ENCODE measurements at places on chromosomes 11 and 22.

DNA sequence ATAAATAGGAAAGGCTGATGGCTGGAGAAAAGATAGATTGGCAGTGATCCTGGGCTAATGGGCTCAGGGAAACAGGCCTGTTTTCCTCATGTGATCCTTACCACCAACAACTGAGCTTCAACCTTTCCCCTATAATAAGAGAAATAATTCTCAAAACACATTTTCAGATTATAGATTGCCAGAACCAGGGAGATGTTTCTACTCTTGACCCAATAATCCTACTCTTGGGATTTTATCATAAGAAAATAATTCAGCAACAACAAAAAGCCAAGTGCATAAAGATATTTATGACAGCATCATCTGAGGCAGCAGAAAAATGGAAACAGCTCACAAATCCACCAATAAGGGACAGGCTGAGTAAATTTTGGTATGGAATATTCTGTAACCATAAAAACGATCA is 54.3 kb downstream of the ADM start:
- no peak for DNase-seq

DNA sequence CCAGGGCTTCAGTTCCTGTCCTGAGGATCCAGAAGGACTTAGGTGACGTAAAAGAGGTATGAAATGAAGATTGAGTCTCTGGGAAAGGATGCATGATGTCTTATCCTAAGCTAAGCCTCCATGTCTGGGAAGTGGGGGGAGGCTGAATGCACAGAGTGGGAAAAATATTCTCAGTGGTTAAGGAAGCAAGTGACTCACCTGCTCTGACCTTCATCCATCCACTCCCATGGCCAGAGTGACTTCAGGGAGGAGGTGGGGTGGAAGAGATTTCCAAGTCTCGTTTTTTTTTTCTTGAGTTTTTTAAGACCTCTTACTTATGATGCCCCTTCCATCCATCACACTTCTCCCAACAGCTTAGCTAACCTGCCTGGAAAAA is 32.5 kb upstream of the POLD3 start:
- DNase-seq: no peak

DNA sequence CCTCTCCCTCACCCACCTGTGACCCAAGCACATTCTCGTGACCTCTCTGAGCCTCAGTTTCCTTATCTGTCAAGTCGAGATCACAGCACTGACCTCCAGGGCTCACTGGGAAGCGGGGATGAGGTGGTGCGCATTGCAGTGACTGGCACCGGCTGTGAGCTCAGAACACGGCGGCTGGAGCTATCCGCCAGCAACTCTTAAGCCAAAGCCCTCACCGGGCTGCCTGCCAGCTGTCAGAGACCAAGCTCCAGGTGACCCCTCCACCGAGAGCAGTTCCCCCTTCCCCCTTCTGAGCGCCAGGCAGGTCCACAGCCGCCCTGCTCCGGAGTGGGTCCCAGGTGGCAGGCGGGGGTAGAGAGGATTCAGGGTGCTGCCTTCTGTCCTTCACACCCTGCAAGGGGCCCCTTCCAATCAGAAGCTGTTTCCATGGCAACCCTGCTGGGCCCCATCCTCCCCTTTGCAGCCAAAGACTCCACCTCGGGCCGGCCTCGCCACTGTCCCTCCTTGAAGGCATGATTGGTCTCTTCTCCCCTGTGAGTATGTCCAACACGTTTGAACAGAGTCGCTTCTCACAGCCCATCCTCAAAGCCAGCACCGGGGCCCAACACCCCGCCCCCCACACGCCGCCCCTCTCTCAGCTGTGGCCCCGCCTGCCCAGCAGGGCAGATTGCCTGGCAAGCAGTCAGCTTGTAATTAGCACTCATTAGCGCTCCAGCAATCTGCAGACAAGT is 98.7 kb downstream of the WNT7B start:
- DNase-seq: no peak

- DNase-seq: no peak
These were observed 33.4 kb upstream of the PTPRJ start for GRCh38 chr11:47946682-47947559.

DNA sequence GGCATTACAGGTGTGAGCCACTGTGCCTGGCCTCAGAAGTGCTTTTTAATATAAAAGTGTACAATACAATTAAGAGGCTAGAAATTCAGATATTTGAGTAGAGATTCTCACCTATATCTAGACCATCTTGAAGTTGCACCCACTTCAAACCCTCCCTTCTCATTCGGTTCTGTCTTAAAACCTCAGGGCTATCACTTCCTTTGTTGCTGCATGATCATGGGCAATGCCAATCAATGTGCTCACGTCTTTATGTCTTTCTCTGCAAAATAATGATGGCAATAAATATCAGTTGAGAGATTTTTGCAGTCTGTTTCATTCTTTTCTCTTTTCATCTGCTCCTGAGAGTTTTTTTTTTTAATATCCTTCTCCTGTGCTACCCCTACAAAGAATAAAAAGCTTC is 9.3 kb upstream of the NUP160 start:
- no peak for DNase-seq

- no peak for DNase-seq
These were observed 238.0 kb upstream of the DDI1 start for GRCh38 chr11:103798446-103798845.

- DNase-seq: no peak
These were observed 857.9 kb downstream of the TBC1D22A start for GRCh38 chr22:47620391-47620790.

DNA sequence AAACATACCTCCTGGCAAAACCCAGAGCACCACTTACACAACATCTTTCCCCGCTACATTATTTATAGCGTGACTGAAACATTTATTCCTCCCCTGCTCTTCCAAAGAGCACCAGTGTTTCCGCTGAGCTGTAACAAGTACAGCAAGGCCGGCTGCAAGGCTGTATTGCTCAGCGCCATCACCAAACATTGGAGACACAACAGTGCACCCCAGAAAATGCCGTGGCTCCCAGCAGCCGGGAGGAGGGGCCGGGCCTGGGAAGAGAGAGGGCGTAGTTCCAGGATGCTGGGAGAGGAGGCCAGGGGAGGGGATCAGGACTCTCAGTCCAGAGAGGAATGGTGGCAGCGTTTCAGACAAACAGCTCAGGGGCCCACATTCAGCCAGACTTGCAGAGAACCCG is 133.2 kb downstream of the DSCAML1 start:
- DNase-seq: no peak

- DNase-seq: no peak
These were observed 71.9 kb upstream of the HORMAD2 start for GRCh38 chr22:30008401-30008800.

DNA sequence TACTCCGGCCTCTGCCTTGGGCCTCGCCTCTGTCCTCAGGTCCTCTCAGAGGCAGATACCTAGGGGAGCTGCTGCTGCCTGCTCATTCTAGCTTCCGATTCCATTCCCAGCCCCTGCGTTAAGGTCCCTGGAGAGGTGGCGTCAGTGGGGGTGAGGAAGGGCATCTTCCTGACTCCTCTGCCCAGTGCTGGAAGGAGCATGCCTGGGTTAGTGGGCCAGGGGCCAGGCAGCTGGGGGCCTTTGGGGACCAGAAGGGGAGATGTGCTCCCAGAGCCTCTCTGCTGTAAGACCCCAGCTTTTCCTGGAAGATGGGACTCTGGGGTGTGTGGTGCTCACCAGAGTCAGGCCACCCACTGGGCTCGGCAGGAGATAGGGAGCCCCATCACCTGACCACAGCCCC is 3.6 kb upstream of the MYO7A start:
- no peak for DNase-seq

DNA sequence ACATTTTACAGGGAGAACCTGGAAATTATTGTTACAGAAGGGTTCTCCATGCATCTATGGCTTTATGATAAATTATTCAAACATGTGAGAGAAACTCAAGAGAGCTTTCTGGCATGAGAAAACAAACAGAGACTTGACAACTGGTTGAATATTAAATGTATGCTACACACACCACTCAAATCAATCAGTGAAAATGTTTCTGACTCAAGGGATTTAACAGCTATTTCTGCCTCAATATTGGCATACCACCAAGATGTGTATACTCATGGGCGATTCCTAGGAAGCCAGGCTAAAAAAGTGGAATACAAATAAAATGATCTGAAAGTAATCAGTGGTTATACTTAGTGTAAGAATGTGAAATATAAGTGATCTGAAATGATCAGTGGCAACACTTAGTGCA is 15.8 kb upstream of the OR51T1 start:
- DNase-seq: no peak

GRCh38 chr22:17872471-17872870 is 98.2 kb upstream of the BID start:
- no peak for DNase-seq

GRCh38 chr22:46390652-46391301 is 55.3 kb downstream of the TRMU start:
- no peak for DNase-seq

DNA sequence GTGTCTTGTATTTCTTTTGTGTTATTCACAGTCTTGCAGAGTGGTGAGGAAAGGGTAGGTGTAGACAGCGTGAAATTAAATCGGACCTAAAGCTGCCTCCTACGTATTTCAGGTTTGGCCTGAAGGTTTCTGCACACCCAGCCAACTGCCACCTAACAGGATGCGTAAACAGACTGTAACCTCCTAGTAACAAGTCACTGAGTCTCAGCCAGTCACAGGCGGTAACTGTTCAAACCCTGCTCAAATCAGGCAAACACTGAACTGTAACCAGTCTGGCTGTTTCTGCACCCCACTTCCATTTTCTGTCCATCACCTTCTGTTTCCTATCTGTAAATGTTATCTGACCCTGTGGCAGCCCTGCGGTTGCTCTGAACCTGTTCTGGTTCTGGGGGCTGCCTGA is 87.1 kb downstream of the ADAMTS15 start:
- DNase-seq: no peak

DNA sequence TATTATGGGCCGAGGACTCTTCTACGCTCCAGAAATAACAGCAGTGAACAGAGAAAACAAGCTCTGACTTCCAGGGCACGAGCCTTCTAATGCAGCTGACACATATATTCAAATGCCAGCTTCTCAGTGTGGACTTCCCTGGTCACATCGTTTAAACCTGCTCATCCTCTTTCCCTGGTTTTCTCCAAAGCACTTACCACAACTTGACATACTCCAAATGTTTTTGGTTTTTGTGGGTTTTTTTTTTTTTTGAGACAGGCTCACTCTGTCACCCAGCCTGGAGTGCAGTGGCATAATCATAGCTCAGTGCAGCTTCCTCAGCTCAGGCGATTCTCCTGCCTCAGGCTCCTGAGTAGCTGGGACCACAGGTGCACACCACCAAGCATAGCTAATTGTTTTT is 105.5 kb downstream of the MICAL3 start:
- DNase-seq: no peak

DNA sequence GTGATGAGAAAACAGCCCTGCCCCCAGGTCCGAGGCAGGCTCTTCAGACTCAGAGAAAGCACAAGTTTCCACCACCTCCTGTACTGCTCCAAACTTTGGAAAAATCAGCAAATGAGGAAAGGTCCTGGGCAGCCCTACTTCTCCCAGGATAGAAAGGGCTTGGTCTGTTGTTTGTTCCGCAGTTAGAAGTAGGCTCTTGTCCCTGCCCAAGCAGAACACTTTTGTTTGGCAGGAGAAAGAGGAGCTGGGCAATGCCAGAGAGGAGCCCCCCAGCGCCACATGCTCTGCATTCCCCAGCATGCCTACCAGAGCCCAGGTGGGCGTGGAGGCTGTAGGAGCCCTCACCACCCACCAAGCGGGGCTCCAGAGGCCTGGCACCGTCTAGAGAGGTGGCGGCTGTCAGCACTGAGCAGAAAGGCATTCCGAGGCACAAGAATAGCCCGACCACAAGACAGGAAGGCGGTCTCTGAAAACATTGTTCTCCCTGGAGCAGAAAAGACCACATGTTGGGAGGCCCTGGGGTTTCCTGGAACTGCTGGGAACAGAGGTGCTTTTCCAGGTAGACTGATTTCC is 90.3 kb upstream of the CD82 start:
- no peak for DNase-seq

GRCh38 chr11:112886434-112887370 is 74.5 kb upstream of the NCAM1 start:
- no peak for DNase-seq

GRCh38 chr11:75151346-75152047 is 590 bp downstream of the SLCO2B1 start:
- DNase-seq: no peak

DNA sequence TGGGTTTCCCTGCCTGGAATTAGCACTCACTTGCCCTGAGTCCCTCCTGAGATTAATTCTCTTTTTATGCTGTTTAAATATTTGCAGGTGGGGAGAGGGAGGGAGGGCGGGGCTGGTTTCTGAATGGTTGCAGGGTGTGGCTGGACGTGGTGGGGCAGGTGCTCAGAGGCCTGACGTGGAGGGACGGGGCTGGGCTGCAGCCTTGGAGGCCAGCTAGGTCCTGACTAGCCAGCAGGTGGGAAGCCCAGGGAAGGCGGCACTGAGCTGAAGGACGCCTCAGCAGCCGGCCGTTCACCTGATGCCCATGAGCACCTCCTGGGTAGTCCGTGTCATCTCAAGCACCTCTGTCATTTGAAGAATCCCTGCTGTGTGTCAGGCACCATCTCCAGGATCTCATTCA is 21.3 kb downstream of the SGSM1 start:
- no peak for DNase-seq

GRCh38 chr22:27711756-27712155 is 89.8 kb downstream of the MN1 start:
- DNase-seq: no peak

GRCh38 chr11:106159836-106160235 is 82.4 kb downstream of the AASDHPPT start:
- DNase-seq: no peak

- DNase-seq: no peak
These were observed 85.3 kb downstream of the GAB4 start for GRCh38 chr22:16922706-16923105.

All from stimulated activated CD8-positive, alpha-beta memory T cell treated with anti-CD3 and anti-CD28 coated beads, Interleukin-2, amount 100 ng/mL, for 48 hours (primary cell).